ENCODE measurements at places on chromosomes 16 and 17. TPM values are rescaled to one million over a fixed set of nuclear protein-coding genes. Genes with fewer than 3 reads are reported as not detected.

The CHP2 gene
- total RNA-seq = not detected

The TMC8 gene
- total RNA-seq = 235 TPM

The VAC14 gene
- total RNA-seq = 59.7 TPM

The PDK2 gene
- 35.2 TPM for total RNA-seq

The SLC9A5 gene
- 1.7 TPM for total RNA-seq

The DPEP3 gene
- total RNA-seq = 2.0 TPM

The CHD9NB gene
- not detected for total RNA-seq

The LCMT1 gene
- total RNA-seq = 42.0 TPM

The CCL4L2 gene
- 1.2 TPM for total RNA-seq

The ABCA10 gene
- 1.9 TPM for total RNA-seq
